ENCODE measurements at places on chromosomes 1 and 21. TPM values are rescaled to one million over a fixed set of nuclear protein-coding genes. Genes with fewer than 3 reads are reported as not detected.

The KCNE2 gene
- polyA plus RNA-seq: 0.25 TPM

The TTLL10 gene
- not detected for polyA plus RNA-seq

The RHCE gene
- polyA plus RNA-seq: 1.7 TPM

The NBPF4 gene
- not detected for polyA plus RNA-seq

The CYP4Z1 gene
- not detected for polyA plus RNA-seq

The CFAP126 gene
- polyA plus RNA-seq: not detected

The CLDN8 gene
- polyA plus RNA-seq: not detected

The CLIC4 gene
- polyA plus RNA-seq: 133 TPM

The POU3F1 gene
- 2.6 TPM for polyA plus RNA-seq

The MIXL1 gene
- not detected for polyA plus RNA-seq

The KRTAP11-1 gene
- polyA plus RNA-seq: not detected

The MED8 gene
- polyA plus RNA-seq: 72.7 TPM

The CCDC181 gene
- polyA plus RNA-seq: 11.2 TPM

The CADM3 gene
- polyA plus RNA-seq: 91.2 TPM

The LIN28A gene
- polyA plus RNA-seq: 1.0 TPM

The AVPR1B gene
- not detected for polyA plus RNA-seq
